ENCODE measurements at places on chromosomes 1 and 21.

DNA sequence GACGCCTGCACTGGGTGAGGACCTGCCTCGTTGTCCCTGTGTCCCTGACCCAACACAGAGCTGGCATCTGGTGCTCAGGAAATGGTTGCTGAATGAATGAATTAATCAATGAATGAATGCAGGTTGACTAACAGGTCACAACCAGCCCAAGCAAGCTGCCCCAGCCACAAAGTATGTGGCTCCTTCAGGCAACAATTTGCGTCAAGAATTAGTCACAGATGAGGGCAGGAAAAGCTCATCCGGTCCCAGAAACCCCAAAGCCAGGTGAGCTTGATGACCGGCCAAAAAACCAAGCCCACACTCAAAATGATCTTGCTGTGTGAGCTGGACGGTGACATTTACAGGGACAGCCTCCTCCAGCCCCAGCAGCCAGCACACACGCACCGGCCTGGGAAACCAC lies 40.6 kb upstream of the GPR153 start:
- DNase-seq = no peak

- no peak for DNase-seq
Observed at GRCh38 chr1:238404481-238404880, 513.8 kb upstream of the ZP4 start.

GRCh38 chr1:114466334-114467014 lies 44.5 kb downstream of the TRIM33 start:
- DNase-seq = no peak

GRCh38 chr1:45640293-45640692 lies 16.4 kb upstream of the CCDC17 start:
- DNase-seq = no peak

DNA sequence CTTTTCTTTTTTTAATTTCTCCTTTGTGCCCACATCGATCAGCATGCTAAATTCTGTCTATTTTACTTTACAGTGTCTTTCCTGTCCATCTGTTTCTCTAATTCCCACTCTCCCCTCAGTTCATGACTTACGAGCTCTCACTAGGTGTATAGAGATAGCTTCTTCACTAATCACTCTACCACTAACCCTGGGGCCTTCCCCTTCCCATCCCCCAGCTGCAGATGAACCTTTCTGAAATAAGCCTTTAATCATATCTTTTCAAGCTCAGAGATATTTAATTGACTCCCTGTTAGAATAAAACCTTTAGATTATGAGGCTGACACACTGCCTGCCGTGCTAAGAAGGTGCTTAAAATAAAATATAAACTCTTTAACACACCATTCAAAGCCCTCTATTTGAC lies 66.3 kb upstream of the BMP8A start:
- DNase-seq = no peak

- DNase-seq = no peak
Observed at GRCh38 chr1:235357485-235358373, 9.5 kb upstream of the TBCE start.

DNA sequence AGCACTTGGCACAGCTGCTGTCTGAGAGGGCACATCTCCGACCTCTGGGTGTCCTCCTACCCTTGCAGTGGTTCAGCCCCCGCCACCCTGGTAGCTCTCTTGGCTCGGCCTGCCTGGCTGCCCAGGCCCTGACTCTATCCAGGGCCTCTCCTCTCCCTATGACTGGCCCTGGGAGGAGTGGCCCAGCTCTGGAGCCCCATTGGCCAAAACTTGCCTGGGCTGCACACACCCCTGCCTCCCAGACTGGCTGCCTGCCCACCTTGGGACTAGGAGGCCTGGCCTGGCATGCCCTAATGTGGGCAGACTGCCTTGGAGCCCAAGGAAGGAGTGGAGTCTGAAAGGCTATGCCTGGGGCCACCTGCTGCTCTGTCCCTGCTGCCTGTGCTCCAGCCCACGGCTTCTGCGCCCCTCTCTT lies 33.6 kb downstream of the ACOT11 start:
- DNase-seq = no peak

DNA sequence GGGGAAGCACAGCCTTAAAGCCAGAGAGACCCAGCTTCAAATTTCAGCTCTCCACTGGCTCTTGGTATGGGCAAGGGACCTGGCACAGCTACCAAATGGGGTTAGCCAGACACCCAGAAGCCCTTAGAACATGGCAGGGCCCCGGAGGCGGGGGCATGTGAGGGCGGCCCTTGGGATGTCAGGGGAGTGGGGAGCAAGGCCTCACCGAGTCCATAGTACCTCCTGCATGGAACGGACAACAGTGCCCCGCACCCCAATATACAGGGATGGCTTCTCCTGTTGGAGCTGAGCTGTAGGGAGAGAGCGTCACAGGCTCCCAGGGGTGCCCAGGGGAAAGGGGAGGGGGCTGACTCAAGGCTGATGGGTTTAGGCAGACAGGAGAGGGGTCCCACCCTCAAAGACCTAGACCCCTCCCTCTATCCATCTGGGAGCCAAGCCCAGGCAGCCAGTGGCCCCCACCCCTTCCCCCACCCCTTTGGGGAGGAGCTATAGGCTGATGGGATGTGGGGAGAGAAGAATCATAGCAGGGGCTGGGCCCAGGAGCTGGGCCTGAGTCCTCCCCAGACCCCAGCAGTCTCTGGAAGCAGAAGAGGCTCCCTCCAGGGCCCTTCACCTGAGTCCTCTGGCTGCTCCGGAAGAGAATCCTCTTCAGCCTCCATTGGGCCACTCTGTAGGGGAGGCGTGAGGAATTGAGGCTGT lies 16.5 kb downstream of the SPOCD1 start:
- no peak for DNase-seq

GRCh38 chr1:4626560-4627319 lies 27.7 kb upstream of the AJAP1 start:
- no peak for DNase-seq

DNA sequence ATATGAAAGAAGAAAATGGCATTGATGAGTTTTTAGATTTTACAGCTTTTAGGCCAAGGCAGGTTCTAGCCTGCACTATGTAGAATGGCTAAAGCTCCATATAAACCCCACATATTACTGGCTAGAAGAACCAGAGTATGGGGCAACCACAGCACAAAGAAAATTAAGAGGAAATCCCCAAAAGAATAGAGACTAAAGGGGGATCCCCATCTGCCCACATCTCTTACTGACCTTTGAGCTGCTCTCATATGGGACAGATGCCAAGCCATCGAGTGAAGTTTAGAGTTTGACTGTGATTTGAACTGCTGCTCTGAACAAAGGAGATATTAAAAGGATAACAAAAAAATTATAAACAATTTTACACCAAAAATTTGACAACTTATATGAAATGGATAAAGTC lies 102.2 kb upstream of the HAO2 start:
- DNase-seq = no peak

DNA sequence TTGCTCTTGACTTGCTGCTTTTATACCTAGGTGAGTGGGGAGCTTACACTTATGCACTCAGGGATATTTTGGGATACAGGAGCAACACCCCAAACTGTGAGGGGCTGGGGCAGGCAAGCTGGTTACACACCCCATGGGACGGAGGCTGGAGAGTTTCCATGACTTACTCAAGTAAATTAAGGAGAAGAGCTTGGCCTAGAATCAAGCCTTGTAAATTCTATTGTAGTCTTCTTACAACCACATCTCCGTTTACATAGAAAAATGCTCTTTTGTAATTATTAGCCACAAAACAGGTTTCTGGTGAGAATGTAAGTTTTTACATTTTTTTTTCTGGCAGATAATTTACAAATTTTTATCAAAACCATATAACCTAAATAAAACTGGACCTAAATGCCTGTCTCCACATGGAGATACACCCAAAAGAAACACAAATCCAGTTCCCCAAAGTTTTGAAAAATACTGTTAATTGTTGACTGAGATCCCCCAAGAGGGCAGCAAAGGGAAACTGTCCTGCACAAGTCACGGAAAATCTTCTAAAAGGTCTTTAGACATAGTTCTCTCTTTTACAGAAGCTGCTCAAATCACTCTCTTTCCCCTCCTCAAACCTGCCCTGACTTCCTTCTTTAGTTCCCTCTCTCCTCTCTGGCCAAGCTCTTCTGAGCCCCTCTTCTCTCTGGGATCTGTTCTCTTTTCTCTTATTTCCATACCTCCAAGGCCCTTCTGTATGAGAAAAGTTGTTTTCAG lies 134.0 kb downstream of the HIVEP3 start:
- no peak for DNase-seq

DNA sequence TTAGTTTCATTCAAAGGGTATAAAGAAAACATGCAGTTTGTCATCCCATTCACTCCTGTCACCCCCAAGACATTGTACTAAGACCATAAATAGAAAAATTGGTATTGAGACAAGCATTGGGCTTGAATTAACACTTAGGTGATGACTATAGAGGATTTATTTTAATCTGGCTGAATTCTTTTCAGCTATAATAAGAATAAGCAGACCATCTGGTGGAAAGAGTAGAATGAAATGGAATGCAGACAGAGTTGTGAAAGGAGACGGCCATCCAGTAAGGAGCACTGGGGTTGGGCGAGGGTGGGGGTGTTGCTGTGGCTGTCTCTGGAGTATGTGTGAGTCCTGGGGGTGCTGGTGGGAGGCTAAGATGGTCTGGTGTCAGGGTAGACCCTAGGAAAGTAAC lies 125.0 kb upstream of the IVNS1ABP start:
- no peak for DNase-seq

GRCh38 chr1:1356796-1357401 lies 1.5 kb downstream of the MXRA8 start:
- no peak for DNase-seq

- DNase-seq = no peak
Observed at GRCh38 chr1:218274511-218274910, 10.6 kb upstream of the RRP15 start.

- peak; percentile 16 for DNase-seq
Observed at GRCh38 chr1:9249534-9250410, 15.2 kb downstream of the H6PD start.

GRCh38 chr1:37513795-37514349 lies 694 bp downstream of the MEAF6 start:
- DNase-seq = peak; percentile 65

DNA sequence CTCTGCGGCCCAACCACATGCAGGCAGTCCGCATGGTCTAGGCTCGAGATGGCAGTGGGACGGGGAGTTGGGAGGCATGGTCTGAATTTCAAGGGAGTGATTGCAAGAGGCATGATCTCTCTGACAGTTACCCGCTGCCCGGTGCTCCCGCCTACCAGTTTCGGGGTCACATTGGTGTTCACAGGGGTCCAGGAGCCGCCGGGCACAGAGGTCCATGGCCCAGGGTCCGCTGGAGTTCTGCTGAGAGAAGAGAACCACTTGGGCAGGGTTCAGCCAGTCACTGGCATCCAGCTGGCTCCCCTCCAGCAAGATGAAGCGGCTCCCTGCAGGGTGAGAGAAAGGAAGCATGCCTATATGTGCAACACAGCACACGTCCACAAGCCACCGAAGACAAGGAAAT lies 141.3 kb downstream of the ASTN1 start:
- no peak for DNase-seq

DNA sequence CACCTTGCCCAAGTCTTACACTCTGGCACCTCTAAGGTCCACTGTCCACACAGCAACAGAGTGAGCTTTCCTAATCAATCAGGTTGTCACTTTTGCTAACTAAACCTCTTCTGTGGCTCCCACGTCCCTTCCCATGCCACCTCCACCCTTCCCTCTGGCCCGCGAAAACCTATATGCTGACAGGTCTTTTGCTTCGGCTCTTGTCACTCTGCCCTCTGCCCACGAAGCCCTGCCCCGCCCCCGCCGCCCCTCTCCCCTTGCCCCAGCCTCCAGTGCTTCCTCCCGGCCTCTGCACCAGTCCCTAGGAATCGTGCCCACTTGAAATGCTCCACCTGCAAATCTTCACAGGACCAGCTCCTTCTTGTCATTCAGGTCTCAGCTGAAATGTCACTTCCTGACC lies 8.1 kb downstream of the TP53BP2 start:
- DNase-seq = no peak

DNA sequence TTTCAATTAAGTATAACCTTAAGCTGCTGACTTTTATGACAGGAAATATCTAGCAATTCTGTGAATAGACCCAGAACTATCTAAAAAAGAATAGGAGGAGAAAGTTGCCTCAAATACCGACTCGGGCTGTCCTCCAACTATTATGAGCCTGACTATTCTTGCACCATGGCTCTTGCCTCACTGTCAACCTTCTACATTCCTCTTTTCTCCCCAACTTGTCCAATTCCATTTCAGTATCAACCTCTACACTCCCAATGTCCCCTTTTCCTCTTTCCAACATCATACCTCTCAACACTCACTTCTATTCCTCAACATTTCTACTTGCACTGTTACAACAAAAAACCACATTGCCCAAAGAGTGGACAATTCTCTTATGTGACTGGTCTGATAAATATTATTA lies 2.3 kb downstream of the ZZZ3 start:
- DNase-seq = no peak

GRCh38 chr1:183593356-183593755 lies 3.1 kb upstream of the NCF2 start:
- no peak for DNase-seq

DNA sequence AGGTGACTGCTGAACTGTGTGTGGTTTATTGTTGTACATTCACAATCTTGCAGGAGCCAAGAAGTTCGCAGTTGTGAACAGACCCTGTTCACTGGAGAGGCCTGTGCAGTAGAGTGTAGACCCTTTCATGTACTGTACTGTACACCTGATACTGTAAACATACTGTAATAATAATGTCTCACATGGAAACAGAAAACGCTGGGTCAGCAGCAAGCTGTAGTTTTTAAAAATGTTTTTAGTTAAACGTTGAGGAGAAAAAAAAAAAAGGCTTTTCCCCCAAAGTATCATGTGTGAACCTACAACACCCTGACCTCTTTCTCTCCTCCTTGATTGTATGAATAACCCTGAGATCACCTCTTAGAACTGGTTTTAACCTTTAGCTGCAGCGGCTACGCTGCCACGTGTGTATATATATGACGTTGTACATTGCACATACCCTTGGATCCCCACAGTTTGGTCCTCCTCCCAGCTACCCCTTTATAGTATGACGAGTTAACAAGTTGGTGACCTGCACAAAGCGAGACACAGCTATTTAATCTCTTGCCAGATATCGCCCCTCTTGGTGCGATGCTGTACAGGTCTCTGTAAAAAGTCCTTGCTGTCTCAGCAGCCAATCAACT lies 6.4 kb upstream of the PIGV start:
- no peak for DNase-seq

GRCh38 chr1:206769304-206769731 lies 1.3 kb upstream of the IL19 start:
- DNase-seq = peak; percentile 38

DNA sequence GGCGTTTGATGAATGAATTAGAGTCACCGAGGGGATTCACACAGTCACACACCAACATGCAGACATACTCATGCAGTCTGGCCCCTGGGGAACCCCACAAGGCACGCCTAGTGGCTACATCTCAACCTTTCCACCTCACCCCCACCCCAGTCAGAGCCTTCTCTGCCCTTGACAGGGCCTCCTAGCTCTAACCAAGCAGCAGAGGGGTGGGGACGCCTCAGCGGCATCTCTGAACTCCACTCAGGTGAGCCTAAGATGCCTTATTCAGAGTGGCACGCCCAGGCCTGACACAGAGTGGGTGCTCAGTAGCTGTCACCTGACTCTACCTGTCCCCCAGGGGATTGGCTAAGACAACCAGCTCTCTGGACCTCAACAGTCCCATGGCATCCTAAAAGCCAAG lies 3.7 kb upstream of the SDC3 start:
- no peak for DNase-seq

Data from stimulated activated CD4-positive, alpha-beta T cell treated with anti-CD3 and anti-CD28 coated beads, Interleukin-4, amount 100 ng/mL, for 1 hour (primary cell).